Stimulated activated CD4-positive, alpha-beta T cell treated with anti-CD3 and anti-CD28 coated beads, Interleukin-2, amount 100 ng/mL, for 24 hours (primary cell): ENCODE measurements at places on chromosomes 7 and 10.

- no peak for DNase-seq
Measured at GRCh38 chr7:154902600-154903082, 100.3 kb downstream of the PAXIP1 start.

- DNase-seq = no peak
Measured at GRCh38 chr10:69477968-69478597, 26.8 kb downstream of the TSPAN15 start.

DNA sequence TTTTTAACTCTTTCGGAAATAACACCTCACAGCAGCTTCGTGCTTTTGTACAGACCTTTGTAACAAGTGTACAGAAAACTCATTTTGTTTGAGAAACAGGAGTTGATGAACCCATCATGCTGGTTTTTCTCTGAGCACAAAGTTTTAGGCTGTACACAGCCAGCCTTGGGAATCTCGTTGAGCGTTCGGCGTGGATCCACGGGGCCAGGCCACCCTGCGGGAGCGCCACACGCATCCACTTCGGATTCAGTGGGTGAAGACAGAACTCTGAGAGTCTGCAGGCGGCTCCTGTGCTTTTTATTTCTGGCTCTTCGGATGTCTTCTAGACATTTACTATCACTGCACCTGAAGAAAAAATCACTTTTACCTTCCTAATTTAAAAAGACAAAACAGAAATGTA lies 131.2 kb downstream of the SMURF1 start:
- DNase-seq = no peak

DNA sequence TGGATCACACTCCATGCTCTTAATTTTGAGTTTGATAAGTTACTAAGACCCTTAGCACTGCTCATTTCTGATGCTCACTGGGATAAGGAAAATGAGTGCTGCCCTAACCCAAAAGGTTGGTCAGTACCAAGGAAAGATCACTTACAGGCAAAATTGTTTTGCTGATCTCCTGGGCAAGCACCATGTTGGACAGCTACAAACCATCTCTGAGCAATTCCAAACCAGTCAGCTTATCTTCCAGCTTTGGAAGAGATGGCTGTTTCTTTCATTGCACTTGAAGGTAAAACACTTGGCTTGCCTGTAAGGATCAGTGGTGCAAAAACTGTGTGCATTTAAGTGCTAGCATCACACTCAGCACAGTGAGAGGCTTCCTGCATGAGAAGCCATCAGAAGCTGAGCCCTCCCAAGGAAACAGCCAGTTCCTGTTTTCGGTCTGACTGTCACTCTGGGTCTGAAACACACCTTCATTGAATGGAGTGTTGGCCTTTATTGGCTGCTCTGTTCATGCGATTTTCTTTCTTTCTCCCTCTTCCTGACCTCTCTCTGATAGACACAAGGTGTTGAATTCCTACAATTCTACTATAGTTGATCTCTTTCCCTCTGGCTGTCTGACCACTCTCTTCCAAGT lies 126.4 kb upstream of the GHITM start:
- no peak for DNase-seq

- DNase-seq = no peak
Measured at GRCh38 chr10:129689671-129690071, 222.6 kb downstream of the MGMT start.

- no peak for DNase-seq
Measured at GRCh38 chr10:69262292-69262751, 16.0 kb upstream of the HK1 start.

- no peak for DNase-seq
Measured at GRCh38 chr7:83301416-83301815, 138.7 kb upstream of the PCLO start.

GRCh38 chr10:16652154-16652553 lies 130.5 kb upstream of the C1QL3 start:
- DNase-seq = no peak

DNA sequence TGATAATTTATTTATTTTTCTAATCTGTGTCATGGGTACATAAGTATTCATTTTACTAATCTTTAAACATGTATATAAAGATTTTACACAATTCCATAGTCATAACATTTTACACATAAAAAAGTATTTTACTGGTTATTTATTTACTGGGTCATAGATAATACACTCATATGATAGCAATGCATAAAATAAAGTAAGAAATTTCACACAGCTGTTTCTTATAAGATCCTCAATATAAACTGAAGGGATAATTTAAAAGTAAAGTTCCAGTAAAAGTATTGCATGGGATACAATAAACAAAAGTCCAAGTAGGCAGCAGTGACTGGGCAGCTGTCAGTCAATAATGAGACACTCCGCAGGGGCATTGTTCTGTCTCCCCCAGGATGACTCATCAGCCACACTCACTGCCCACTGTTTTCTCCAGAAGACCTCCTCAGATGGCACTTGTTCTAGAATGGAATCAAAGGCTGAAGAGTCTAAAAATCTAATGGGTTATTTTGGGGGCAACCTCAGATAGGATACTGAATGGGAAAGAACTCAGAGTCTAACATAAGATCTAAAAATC lies 32.7 kb downstream of the DPY19L1 start:
- DNase-seq = no peak

DNA sequence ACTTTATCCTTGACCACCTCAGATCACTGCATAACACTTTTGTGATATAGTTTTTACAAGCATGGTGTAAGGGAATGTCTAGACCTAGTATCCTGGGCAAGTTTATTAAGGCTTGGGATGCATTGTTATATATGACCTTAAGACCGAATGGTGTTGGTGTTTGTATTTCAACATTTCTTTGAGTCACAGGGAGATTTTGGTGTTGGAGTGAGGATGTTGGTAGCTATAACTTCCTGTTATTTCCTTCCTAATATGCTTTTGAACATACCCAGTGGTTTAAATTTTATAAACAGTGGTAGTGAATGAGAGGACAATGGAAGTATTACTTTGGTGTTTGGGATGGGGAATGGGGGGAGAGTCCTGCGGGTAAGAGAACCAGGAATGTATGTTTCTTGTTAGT lies 2.6 kb downstream of the EXOC4 start:
- no peak for DNase-seq

DNA sequence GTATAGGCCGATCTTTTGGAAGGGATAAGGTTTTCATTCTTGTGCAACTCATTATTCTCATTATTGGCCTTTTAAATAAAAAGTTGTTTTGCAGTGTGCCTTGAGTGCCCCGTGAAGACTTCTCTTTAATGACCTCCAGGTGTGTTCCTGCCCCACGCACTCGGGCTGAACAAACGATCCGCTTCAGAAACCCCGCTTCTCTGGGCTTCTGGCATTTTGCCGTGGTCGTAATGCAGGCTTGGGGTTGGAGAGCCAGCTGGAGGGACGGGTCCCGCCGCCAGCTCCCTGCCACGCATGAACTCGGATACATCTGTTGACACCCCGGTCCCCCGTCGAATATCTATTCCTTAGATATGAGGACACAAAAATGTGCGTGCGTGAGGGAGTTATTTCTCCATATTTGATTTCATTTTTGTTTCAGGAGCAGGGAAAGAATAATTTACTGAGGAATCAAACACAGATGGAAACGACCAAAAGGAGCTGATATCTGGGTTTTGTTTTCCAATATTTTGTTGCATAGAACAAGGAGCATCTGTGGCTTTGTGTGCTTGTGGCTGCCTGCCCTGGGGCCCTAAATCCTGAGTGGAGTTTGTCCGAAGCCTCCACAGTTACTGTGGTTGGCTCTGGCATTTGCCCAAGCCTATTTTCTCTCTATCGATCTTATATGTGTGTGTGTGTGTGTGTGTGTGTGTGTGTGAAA lies 17.0 kb upstream of the TTYH3 start:
- no peak for DNase-seq

DNA sequence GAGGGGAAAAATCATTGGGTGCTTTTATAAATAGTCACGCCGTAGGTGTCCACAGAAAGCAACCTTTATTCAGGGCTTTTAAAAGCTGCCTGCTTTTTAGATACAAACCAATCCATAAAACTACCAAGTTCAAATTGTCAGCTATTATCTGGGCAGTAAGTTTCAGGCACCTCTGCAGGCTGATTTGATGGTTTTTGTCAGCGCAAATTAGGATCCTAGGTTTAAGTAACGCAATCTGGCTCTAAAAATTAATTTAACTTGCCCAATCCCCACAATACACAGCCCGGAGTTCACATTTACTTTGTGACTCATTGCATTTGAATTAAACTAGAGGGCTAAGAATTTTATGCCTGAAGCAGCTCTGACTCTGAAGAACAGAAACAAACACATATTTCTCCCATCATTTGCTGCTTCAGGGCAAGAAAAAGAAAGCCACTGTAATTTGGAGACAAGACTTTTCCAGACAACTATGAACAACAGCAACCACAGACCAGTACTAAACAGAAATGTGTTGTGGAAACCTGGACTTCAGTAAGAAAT lies 43.3 kb downstream of the NRP1 start:
- DNase-seq = no peak

DNA sequence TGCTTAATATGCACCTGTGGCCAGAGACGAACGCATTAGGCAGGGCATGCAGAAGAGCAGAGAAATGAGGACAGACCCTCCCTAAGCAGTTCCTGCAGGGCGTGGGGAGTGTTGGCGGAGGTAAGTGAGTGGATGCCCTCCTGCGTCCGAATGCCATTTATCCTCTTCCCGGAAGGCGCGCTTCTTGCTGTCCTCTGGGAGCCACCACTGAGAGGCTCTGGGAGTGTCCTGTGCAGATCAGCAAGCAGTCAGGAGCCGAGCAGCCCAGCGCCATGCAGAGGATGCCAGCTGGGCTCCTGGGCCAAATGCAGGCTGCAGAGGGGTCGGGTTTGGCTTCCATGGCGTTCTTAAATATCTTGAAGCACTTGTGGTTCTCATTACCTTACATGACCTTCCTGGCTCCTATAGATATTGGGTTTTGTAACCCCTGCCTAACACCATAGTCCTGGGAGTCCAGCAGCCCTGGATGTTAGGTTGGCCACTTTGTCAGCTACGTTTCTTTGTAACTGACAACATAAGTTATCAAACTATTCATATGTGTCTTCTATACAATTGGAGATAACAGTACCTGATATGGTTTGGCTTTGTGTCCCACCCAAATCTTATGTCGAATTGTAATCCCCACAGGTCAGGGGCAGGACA lies 30.0 kb upstream of the SLIT1 start:
- no peak for DNase-seq

GRCh38 chr10:67735430-67735829 lies 39.4 kb upstream of the CTNNA3 start:
- DNase-seq = no peak

GRCh38 chr7:94041529-94041928 lies 37.4 kb upstream of the BET1 start:
- DNase-seq = no peak

GRCh38 chr10:122699796-122700455 lies at the start of gene C10orf120:
C10orf120 (minus strand) TSS chr10:122699846; CDS start chr10:122699790, 56 bp downstream.
- DNase-seq = no peak

DNA sequence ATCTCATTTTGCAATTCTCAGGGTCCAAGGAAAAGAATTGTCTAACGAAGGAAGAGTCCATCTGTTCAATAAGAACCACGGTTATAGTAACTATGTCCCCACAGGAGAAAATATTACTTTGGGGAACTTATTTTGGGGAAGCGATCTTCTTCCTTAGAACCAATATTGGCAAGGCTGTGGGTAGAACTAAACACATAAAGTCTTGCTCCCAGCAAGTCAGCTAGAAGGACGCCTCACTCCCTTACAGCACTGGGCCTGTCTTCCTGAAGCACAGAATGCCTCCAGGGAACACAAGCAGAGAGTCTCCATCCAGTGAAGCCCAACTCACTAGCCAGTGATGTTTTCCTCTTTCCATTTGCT lies 30.2 kb downstream of the C10orf71 start:
- DNase-seq = no peak

DNA sequence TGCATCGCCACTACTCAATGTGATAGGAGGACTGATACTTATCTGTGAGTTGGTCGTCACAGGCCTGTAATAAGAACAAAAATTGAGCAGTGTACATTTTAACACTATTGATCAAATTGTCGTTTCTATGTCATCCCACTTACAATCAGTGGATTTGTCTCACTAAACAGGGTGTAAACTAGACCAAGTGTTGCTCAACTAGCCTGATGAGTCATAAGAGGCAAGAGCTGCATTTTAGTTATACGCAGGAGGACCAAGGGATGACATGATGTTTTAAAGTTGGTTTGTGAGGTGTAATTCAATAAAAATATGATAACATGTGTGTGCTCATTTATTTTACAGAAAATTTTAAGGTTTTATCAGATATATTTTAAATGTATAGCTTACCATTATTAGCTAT lies 1239.2 kb downstream of the REEP3 start:
- no peak for DNase-seq

GRCh38 chr7:74138945-74139843 lies 35.0 kb upstream of the EIF4H start:
- no peak for DNase-seq

GRCh38 chr7:2204446-2204845 lies 28.3 kb downstream of the MAD1L1 start:
- DNase-seq = no peak

GRCh38 chr7:95002775-95003174 lies 95.4 kb downstream of the PPP1R9A start:
- DNase-seq = no peak

DNA sequence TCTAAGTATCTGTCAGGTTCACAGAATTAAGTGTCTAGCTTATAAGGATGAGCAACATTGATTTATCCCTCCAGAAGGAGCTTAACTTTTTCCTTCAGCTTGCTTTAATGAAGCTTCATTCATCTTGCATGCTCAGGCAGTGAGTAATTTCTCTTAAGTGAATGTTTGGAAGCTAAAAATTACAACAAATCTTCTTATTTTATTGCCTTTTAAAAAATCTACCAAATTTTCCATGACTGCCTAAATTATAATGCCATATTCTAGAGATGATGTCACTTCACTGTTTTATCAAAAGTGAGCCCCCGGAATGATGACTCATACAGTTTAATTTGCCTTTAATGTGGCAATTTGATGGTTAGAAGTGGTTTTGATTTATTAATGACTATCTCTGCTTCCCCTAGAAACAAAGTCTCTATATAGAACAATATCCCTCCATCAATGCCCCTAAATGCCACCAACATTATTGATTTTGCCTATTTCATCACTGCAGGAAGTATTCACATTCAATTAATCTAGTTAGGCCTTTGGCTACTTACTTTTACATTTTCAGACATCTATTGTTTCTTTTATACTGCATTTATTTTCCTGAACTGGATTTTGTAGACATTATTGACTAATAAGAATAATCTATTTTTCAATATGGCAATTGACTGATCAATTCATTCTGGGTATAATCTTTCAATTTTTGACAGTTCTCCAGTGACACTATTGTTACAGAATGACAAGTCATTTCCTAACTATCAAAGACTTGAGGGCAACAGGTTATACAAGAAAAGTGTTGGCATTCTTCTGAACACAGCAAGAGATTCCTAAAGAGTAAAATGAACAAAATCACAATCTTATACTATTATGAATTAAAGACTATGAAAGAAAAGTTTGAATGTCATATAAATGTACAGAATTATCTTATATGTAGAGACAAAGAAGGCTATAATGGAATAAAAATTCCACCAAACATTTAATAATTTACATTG lies 139.3 kb upstream of the ODAD2 start:
- DNase-seq = no peak
